ENCODE measurements at places on chromosomes 4 and X.

- no peak for DNase-seq
Measured at GRCh38 chr4:54016504-54016903, 47.9 kb downstream of the CHIC2 start.

GRCh38 chrX:17967888-17968287 lies 106.8 kb upstream of the RAI2 start:
- DNase-seq: no peak

GRCh38 chr4:4595252-4595651 lies 53.4 kb upstream of the STX18 start:
- no peak for DNase-seq

DNA sequence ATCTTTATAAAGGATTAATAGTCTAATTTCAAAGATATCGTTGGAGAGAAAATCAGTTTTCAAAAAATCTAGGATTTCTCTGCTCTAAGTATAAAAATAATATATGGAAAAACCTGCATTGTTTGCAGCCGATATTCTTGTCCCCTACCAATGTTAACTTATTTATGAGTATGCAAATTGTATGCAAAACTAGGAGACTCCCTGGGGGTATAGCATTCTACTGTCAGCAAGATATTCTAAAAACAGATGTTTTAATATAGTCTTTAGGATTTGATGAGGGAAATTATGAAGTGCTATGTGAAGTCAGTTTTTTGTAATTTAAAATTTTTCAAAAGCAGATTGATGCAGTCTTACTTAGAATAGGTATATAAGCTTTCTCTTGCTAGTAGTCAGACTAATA lies 40.9 kb downstream of the GK2 start:
- no peak for DNase-seq

DNA sequence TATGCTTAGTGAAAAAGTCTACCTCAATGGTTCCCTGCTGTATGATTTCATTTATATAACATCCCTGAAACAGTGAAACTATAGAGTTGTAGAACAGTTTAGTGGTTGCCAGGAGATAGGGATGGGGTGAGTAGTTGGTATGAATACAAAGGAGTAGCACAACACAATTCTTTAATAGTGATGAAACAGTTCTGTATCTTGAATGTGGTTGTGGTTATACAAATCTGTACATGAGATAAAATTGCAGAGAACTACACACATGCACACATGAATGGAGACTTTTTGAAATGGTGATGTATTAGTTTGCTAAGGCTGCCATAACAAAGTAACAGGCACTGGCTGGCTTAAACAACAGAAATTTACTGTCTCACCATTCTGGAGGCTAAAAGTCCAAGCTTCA lies 677.1 kb downstream of the ADGRL3 start:
- no peak for DNase-seq

- no peak for DNase-seq
Measured at GRCh38 chr4:120694973-120695372, 227.6 kb downstream of the PRDM5 start.

GRCh38 chr4:168335621-168336020 lies 17.1 kb upstream of the DDX60 start:
- no peak for DNase-seq

Data from activated CD8-positive, alpha-beta memory T cell treated with anti-CD3 and anti-CD28 coated beads for 48 hours (primary cell).